Body of pancreas (tissue), 4 donors: ENCODE measurements at places on chromosomes 4 and X. TPM values are rescaled to one million over a fixed set of nuclear protein-coding genes. Genes with fewer than 3 reads are reported as not detected.

DNA sequence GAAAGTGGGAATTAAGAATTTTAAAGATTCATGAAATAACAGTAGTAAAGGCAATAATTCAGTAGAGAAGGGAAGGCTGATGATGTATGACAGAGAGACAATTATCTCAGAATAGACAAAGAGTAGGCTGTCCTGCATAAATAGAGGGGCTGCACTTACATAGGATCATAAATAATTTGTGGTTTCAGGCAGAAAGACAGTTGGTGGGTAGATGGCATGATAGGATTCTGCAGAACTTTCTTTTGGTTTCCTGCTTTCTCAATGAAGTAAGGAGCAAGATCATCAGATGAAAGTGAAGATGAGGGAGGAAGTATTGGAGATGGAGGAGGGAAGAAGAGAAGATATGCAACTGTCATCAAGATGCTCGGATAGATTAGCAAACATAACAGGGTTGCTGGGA is 604.9 kb upstream of the ZFP42 start:
- DNase-seq = no peak
- no peak overlapping the region for H3K27ac ChIP-seq
- H3K27me3 ChIP-seq = no peaks in the 10 kb centered on the region
- peaks cover 5% of the 10 kb centered on the region for H3K4me1 ChIP-seq
- no peaks in the 10 kb centered on the region for H3K36me3 ChIP-seq

- no peaks in the 10 kb centered on the region for H3K27me3 ChIP-seq
- peaks cover 13% of the 10 kb centered on the region for H3K36me3 ChIP-seq
- no peak overlapping the region for H3K4me3 ChIP-seq
- no peak overlapping the region for H3K27ac ChIP-seq
- no peaks in the 10 kb centered on the region for H3K4me1 ChIP-seq
Measured at GRCh38 chr4:24820541-24820940, 25.2 kb downstream of the SOD3 start.

GRCh38 chr4:169295822-169296221 is 25.1 kb upstream of the SH3RF1 start:
- no peak for DNase-seq
- no peak overlapping the region for H3K4me3 ChIP-seq
- H3K36me3 ChIP-seq = no peaks in the 10 kb centered on the region
- H3K4me1 ChIP-seq = no peaks in the 10 kb centered on the region

- H3K4me3 ChIP-seq = no peak overlapping the region
- DNase-seq = no peak
- H3K27ac ChIP-seq = no peak overlapping the region
- H3K4me1 ChIP-seq = no peaks in the 10 kb centered on the region
- H3K27me3 ChIP-seq = no peaks in the 10 kb centered on the region
Measured at GRCh38 chr4:16730522-16731205, 167.8 kb downstream of the LDB2 start.

The GYG2 gene
- 6.0 TPM for total RNA-seq

DNA sequence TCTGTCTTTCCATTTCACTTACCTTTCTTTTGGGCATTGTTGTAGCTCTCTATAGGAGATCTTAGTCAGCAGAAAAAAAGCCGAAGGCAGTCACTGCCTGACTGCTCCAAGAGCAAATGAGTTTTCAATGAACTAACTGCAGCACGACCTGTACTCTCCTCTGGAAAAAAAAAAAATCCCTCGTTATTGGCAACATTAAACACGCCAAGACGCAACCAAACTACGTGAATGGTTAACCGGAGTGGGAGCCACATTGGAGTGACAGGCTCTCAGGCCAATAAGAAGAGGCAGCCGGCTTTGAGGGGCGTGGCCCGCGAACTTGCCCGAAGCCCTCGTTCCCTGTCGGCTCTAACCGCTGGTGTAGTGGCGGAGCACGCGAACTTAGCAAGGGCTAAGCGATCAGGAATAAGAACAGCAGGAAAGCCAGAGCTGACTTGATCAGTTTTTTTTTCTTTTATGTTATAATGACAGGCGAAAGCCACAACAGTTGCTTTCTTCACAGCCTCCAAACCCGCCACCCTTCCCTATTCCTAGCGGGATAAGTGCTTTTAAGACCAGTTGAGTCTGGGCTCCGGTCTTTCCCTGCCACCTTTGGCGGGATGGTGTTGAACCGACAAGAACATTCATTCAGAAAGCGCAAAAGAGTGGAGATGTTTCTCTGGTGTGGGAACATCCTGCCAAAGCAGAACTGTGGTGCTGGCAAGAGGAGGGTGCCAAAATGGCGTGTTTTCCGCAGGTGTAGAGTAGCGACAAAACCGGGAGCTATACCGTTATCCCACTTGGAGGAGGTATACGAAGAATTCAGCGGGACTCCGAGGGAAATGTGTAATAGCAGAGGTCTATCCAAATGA is 80.0 kb downstream of the HMGN5 start:
- H3K27me3 ChIP-seq = no peaks in the 10 kb centered on the region
- peak overlapping the region; percentile 75 for H3K27ac ChIP-seq
- no peaks in the 10 kb centered on the region for H3K36me3 ChIP-seq

- H3K27me3 ChIP-seq = no peaks in the 10 kb centered on the region
- H3K4me3 ChIP-seq = no peak overlapping the region
- DNase-seq = no peak
- no peaks in the 10 kb centered on the region for H3K36me3 ChIP-seq
Measured at GRCh38 chr4:185780472-185780871, 31.5 kb downstream of the SORBS2 start.

The ETDA gene
- total RNA-seq = not detected

DNA sequence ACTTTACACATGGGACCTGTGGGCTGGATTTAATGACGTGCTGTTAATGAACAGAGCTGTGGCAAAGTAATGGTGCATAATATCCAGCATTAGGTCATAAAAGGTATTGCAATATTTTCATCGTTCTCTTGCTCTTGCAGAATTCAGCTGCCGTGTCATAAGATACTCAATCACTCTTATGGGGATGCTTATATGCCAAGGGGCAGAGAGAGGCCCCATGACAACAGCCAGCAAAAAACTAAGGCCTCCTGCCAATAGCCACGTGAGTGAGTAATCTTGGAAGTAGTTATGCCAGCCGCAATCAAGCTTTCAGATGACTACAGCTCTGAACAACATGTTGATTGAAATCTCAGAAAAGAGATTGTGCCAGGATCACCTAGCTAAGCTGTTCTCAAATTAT is 616.9 kb downstream of the FSTL5 start:
- H3K27me3 ChIP-seq = no peaks in the 10 kb centered on the region
- DNase-seq = no peak
- no peaks in the 10 kb centered on the region for H3K4me1 ChIP-seq
- no peaks in the 10 kb centered on the region for H3K36me3 ChIP-seq
- H3K27ac ChIP-seq = no peak overlapping the region
- no peak overlapping the region for H3K4me3 ChIP-seq

The GPRASP1 gene
- total RNA-seq = 9.1 TPM

GRCh38 chrX:70554948-70555347 is 110.3 kb downstream of the DLG3 start:
- no peaks in the 10 kb centered on the region for H3K36me3 ChIP-seq
- DNase-seq = no peak
- H3K4me3 ChIP-seq = no peak overlapping the region
- peaks cover 17% of the 10 kb centered on the region for H3K4me1 ChIP-seq

DNA sequence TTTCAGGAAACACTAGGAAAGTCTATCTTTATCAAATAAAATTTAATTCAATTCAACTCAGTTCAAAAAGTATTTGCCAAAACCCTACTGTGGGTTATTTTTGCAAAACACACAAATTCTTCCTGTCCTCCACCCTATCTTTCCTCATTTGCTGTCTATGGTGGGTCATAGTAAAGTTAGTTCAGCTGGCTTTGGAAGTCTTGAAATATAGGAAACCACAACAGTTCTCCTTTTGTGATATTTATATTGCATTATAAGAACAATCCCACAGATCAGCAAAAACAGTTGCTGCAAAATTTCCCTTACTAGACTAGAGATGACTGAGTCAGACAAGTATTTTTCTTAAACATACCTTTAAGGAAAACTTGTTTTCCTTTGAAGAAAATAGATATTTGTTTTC is 22.2 kb downstream of the CYBB start:
- H3K4me1 ChIP-seq = no peaks in the 10 kb centered on the region
- H3K36me3 ChIP-seq = no peaks in the 10 kb centered on the region
- H3K27me3 ChIP-seq = no peaks in the 10 kb centered on the region
- no peak overlapping the region for H3K4me3 ChIP-seq
- no peak for DNase-seq

The FRAS1 gene
- 24.4 TPM for total RNA-seq

- peaks cover 60% of the 10 kb centered on the region for H3K4me1 ChIP-seq
- peak; percentile 95 for DNase-seq
- no peaks in the 10 kb centered on the region for H3K27me3 ChIP-seq
- H3K27ac ChIP-seq = peak overlapping the region; percentile 89
- no peak overlapping the region for H3K4me3 ChIP-seq
- H3K36me3 ChIP-seq = no peaks in the 10 kb centered on the region
Measured at GRCh38 chr4:128635141-128635954, 174.2 kb upstream of the JADE1 start.

The TMEM144 gene
- 13.0 TPM for total RNA-seq

DNA sequence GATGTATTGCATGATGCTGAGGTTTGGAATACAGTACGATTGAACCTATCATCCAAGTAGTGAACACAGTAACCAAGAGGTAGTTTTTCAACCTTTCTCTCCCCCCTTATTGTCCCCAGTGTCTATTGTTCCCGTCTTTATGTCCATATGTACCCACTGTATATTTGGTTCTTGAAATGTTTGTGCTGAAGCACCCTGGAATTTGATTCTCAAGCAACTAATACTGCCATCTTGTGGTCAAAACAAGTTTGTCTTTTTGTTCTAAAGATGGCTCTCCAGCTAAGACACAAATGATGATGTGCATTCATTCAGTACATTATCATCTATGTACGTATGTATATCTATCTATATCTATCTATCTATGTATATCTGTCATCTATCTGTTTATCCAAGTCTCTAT is 33.5 kb upstream of the DCX start:
- no peaks in the 10 kb centered on the region for H3K4me1 ChIP-seq
- no peak overlapping the region for H3K4me3 ChIP-seq
- no peaks in the 10 kb centered on the region for H3K27me3 ChIP-seq
- H3K36me3 ChIP-seq = no peaks in the 10 kb centered on the region
- DNase-seq = no peak

- no peaks in the 10 kb centered on the region for H3K27me3 ChIP-seq
- no peak for DNase-seq
- H3K27ac ChIP-seq = no peak overlapping the region
- H3K4me3 ChIP-seq = no peak overlapping the region
Measured at GRCh38 chr4:137274404-137274803, 257.9 kb downstream of the PCDH18 start.

The BEX5 gene
- 7.0 TPM for total RNA-seq
